ENCODE measurements at places on chromosomes 7 and 10.

DNA sequence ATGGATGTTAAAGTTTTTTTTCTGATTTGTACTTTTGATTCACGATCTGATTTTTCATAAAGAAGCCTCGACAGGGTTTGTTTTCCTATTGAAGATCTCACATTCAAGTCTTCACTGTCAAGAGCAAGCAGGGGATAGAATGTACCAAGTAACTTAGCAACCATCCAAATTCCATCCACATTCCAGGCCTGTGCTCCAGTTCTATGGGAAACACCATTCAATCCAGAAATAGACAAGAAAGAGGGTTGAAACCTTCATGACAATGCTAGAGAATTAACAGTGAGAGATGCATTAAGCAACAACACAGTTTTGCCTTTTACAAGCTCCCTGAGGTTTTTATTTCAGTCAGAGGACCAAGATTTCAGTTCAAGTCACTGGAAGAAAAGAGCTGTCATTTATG, 300.2 kb downstream of the NEBL start:
- DNase-seq = no peak

- DNase-seq = no peak
Measured at GRCh38 chr10:99630991-99631390, 10.8 kb upstream of the SLC25A28 start.

- no peak for DNase-seq
Measured at GRCh38 chr7:133381965-133382364, 129.1 kb downstream of the EXOC4 start.

GRCh38 chr7:94069162-94069739, 65.1 kb upstream of the BET1 start:
- DNase-seq = no peak

- DNase-seq = no peak
Measured at GRCh38 chr7:24354456-24354855, 70.5 kb downstream of the NPY start.

All from T47D (cell line).